Ecto neural progenitor cell (in vitro differentiated cells): ENCODE measurements at places on chromosomes 11 and 22.

GRCh38 chr11:59358595-59358994 lies at the start of gene OR5AN1:
OR5AN1 (plus strand) TSS chr11:59358895; CDS start chr11:59364459, 5,564 bp downstream.
- DNase-seq = no peak

DNA sequence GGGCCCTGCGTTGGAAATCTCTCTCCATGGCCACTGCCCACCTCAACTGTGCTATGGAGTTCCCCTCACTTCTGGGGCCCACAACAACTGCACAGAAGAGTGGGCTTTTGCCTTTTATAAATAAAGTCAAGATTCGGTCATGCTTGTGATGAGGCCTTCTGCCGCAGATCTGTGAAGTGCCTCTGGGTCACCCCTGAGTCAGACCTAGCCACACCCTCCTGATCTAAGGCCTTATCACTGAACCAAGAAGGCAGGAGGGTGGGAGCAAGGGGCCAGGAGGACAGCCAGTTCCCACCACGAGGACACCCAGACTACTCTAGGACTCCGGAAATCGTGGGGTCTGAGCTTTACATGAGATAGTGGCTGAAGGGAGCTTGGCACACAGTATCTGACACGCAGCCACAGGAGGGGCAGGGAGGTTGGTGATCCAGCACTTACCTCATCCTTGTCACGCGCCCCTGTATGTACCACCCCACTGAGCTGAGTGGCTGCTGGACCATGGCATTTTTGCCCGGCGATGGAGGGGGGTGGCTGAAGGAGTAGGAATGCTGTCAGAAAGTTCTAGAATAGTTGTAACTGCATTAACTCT lies 115.7 kb downstream of the ABTB2 start:
- DNase-seq = no peak

- no peak for DNase-seq
Measured at GRCh38 chr11:23563591-23563990, 703.3 kb upstream of the CCDC179 start.

- no peak for DNase-seq
Measured at GRCh38 chr11:110379261-110379660, 50.5 kb upstream of the FDX1 start.

- no peak for DNase-seq
Measured at GRCh38 chr22:46726066-46726985, 11.7 kb downstream of the CERK start.

GRCh38 chr22:45819305-45819704 lies 147.7 kb downstream of the ATXN10 start:
- no peak for DNase-seq

GRCh38 chr22:24584871-24585411 lies 7.9 kb downstream of the LRRC75B start:
- DNase-seq = no peak

DNA sequence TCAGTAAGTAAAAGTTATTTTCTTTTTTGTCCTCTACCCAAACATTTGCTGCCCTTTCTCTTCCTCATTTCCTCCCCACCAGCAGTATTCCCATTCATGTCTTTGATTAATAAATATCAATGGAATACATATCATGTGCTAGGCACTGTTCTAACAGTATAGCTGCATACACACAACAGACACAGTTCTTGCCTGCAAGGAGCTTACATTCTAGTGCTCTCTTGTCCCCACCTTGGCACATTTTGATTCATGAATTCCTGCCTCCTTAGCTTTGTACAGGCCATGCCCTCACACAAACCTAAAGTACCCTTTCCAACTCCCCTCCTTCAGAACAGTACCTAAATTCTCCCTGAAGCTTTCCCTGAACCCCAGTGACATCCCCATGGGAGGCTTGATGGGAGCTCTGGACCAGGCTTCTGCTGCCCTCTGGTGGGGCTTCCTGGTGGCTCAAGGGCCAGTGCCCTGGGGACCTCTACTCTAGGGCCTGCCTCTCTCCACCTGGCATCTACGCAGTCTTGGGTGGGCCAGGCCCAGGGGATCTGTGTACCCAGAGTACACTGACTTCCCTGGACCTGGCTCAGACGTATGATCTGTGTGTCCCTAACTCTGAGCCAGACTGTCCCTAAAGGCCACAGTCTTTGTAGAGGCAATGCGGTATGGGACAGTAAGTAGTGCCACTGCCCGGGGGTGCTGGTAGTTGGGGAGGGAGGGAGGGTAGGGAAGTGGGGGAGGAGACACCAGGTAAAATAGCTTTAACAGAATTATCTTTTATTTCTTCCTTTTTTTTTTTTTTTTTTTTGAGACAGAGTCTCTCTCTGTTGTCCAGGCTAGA lies 14.1 kb downstream of the RPS13 start:
- peak; percentile 74 for DNase-seq

- DNase-seq = no peak
Measured at GRCh38 chr11:123218451-123218850, 23.4 kb upstream of the CLMP start.

DNA sequence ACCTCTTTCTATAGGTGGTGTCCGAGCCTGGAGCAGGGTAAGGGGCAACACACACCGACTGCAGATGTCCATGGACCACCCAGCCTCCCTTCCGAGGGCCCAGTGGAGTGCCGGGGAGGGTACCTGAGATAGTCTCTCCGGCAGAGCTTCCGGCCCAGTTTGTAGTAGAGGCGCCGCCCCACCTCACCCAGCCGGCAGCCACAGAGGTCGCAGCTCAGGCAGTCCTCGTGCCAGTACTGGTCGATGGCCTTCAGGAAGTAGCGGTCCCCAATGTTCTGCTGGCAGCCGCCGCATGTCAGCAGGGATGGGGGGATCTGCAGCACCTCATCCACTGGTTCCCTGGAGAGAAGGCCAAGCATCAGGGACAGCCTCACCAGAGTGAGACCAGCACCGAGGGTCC lies 27.4 kb downstream of the LMO2 start:
- no peak for DNase-seq

- DNase-seq = no peak
Measured at GRCh38 chr11:75627906-75628668, 40.8 kb downstream of the MAP6 start.

- DNase-seq = no peak
Measured at GRCh38 chr11:116168459-116168787, 604.4 kb downstream of the BUD13 start.

DNA sequence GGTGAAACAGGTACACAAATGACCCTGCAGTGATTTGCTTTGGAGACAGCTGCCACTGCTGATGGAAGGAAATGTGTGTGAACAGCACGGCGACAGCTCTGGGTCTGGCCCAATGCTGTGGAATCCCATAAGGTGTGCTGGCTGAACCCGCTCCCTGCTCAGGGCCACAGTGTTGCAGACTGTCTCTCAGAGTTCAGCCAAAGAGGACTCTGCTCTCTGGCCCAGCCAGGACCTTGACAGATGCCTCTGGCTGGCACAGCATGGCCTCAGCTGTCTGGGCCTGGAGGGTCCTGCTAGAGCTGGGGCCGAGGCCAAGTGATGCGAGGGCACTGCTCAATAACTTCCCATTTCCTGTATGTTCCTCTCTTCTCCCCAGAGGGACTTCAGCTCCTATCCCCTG lies 5.3 kb upstream of the ABCC8 start:
- DNase-seq = no peak

DNA sequence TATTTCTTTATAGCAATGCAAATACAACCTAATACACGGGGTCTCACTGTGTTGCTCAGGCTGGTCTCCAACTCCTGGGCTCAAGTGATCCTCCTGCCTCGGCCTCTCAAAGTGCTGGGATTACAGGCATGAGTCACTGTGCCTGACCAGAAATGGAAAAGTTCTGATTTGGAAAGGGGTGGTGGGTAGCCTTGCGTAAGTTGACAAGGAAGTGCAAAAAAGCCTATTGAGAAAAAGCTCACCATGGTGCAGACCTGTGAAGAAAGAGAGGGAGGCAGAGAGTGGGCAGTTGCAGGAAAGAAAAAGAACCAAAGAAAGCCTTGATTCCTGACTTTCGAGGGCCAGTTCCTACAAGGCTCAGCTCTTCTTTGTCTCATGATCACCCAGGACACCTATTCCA lies 27.1 kb downstream of the AGBL2 start:
- no peak for DNase-seq

- no peak for DNase-seq
Measured at GRCh38 chr11:13924801-13925327, 37.7 kb upstream of the SPON1 start.

- DNase-seq = no peak
Measured at GRCh38 chr11:12291766-12292165, 85.6 kb upstream of the PARVA start.

DNA sequence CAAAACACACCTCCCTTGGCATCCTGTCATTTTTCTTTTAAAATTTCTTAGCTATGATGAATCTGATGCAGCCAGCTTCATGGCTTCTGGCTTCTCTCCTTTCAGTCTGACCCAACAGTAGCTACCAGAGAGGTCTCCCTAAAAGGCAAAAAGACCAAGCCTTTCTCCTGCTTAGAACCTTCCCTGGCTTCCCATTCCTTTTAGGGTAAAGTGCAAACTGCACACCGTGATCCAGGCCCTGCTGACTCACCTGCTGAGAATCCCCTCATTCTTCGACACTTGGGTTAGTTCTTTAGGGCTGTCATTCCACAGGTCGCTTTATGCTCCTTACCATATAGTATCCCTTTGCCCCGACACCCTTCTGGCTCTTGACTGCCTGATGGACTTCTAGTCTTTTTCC lies 362.4 kb downstream of the MIAT start:
- no peak for DNase-seq

GRCh38 chr11:125925804-125926203 lies 20.0 kb upstream of the VSIG10L2 start:
- no peak for DNase-seq

DNA sequence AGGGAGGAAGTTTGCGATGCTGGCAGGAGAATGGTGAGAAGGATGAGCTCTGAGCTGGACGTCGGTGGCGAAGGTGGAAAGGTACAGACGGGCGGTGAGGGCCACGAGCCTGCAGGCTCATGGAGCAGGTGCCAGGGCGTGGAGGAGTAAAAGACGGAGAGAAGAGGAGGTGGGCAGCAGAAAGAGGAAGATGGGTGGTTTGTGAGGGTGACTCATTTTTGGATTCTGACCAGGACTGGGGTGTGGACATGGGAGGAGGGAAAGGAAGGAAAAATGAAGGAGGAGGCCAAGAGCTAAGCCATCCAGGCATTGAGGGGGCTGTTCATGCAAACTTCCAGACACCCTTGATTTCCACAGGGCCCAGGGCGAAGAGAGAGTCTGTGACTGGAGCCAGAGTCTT lies 3.5 kb downstream of the ZDHHC24 start:
- DNase-seq = no peak

DNA sequence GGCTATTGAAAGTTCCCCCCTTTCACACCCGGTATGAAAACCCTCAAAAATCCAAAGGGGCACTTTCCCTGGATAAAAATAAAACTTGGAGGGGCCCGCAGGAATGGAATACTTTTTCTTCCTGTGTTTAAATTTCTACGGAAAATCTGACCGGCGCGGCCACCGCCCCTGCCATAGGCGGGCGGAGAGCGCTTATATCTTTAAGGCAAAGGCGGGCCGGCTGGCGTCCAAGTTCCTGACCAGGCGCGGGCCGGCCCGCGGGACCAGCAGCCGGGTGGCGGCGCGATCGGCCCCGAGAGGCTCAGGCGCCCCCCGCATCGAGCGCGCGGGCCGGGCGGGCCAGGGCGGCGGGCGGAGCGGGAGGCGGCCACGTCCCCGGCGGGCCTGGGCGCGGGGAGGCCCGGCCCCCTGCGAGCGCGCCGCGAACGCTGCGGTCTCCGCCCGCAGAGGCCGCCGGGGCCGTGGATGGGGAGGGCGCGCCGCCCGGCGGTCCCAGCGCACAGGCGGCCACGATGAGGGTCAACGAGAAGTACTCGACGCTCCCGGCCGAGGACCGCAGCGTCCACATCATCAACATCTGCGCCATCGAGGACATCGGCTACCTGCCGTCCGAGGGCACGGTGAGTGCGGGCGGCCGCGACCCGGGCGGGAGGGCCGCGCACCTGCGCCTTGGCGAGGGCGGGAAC lies at the start of gene ANO1:
Gene ANO1, plus strand, starts transcription at position 223 of the 686 bp plus-strand sequence. Its CDS starts 290 bp downstream, at position 513.
- no peak for DNase-seq

DNA sequence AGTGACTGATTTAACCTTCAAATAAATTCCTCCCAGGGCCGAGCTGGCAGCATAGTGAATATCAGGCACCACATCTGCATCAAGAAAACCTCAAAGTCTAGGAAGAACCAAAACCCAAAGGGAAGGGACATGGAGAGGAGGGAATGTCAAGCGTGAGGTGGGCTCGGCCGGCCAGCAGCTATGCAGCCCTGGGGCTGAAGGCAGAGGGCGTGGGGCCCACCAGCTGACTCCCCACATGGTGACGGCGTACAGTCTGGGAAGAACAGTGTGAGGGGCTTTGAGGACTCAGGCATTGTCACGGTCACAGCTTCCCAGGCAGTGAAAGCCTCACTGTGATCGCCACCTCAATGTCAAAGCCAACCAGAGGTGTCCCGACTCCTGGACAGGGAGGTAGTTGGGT lies 412.5 kb downstream of the SHANK2 start:
- no peak for DNase-seq

- no peak for DNase-seq
Measured at GRCh38 chr22:22226448-22227187, 18.0 kb upstream of the VPREB1 start.

- no peak for DNase-seq
Measured at GRCh38 chr11:27041141-27041899, 705 bp downstream of the BBOX1 start.

DNA sequence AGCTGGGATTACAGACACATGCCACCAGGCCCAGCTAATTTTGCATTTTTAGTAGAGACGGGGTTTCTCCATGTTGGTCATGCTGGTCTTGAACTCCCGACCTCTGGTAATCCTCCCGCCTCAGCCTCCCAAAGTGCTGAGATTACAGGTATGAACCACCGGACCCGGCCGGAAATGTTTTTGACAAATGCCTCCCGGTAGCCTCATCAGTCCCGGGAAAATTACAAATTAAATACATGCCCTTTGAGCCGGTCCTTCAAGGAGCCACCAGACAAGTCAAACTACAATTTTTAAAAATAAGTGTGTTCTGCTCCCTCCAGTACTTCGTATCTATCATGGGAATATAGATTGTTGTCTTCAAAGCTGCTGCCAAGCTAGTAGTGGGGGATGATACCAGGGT lies 17.5 kb downstream of the WBP2NL start:
- no peak for DNase-seq

GRCh38 chr11:83836883-83837654 lies 550.9 kb upstream of the CCDC90B start:
- peak; percentile 71 for DNase-seq

DNA sequence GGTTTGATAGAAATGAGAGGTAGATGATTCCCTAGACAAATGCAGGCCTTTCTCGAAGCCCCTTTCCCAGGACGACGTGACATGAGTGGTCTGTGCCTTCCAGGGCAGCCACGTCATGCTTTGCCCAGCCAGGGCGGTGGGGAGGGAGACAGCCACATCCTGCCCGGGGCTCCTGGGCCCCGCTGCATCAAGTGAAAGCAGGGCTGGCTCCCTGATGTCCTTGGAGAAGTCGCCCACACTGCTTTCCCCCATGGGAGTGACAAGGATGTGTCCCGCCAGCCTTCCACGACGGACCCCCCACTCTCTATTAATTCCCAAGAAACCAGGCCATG lies 13.2 kb downstream of the PPARA start:
- DNase-seq = no peak

- DNase-seq = no peak
Measured at GRCh38 chr22:46661221-46661851, 41.1 kb downstream of the GRAMD4 start.
